ENCODE measurements at places on chromosomes 2 and 18. TPM values are rescaled to one million over a fixed set of nuclear protein-coding genes. Genes with fewer than 3 reads are reported as not detected.

The ALPP gene
- not detected for total RNA-seq

The NOSTRIN gene
- total RNA-seq = not detected

DNA sequence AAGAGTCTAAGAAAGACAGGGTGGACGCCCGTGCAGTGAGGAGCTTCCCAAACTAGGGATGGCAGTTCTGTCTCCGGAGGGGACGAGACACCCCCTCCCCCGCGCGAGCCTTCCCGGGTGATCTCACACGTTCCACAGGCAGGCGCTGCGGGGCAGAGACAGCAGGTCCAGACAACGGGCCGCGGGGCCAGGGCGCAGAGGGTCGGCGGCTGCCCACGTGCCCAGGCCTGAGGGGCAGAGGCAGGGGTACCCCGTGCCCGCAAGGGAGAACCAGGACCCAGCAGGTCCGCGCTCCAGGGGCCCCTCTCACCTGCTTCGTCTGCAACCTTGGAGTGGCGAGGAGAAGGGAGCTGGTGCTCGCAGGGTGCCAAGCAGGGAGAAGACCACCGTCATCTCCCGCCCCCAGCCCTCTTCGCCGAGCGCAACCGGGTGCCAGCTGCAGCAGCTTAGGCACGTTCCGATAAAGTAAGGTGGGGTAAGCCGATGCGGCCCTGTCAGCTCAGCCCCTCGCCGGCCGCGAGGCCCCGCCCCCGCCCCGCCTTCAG, at the start of gene GPR155:
GPR155 (minus strand) TSS at position 467 of the 545 bp plus-strand sequence. CDS start 5,073 bp downstream, outside the sequence.
- peak within 1 kb of the TSS; percentile 85 for H3K27ac ChIP-seq
- no peaks in the 10 kb centered on the region for H3K27me3 ChIP-seq
- H3K4me3 ChIP-seq = peak within 1 kb of the TSS; percentile 86
- peak; percentile 46 for DNase-seq
- H3K36me3 ChIP-seq = no peaks in the 10 kb centered on the region

The MYO5B gene
- total RNA-seq = under 0.01 TPM

DNA sequence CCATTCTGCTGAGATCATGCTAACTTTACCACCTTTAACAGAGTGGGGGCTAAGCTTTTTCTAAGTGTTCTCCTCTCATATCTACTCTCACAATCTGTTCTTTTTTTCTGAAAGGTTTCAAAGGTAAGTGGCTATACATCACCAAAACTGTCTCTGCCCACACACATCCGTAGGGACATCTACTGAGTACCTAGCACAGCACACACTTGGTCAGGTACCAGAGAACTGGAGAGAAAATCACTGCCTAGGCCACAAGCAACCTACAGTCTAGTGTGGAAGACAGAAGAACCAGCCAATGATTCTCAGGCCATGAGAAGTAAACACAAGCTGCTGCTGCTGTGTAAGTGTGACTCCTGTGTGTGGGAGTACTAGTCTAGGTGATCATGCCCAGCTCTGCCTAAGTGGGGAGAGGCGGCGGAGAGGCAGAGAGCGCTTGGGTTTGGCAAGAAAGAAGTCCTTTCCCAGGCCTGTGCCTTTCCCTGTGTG, 176.1 kb upstream of the ZFP36L2 start:
- no peak for DNase-seq
- peaks cover 7% of the 10 kb centered on the region for H3K4me1 ChIP-seq
- H3K4me3 ChIP-seq = no peak overlapping the region
- H3K36me3 ChIP-seq = no peaks in the 10 kb centered on the region
- H3K27me3 ChIP-seq = no peaks in the 10 kb centered on the region
- H3K27ac ChIP-seq = no peak overlapping the region

- no peaks in the 10 kb centered on the region for H3K36me3 ChIP-seq
- no peak overlapping the region for H3K27ac ChIP-seq
- H3K4me1 ChIP-seq = no peaks in the 10 kb centered on the region
- DNase-seq = no peak
- no peak overlapping the region for H3K4me3 ChIP-seq
Observed at GRCh38 chr18:7367336-7367735, 136.4 kb downstream of the LRRC30 start.

GRCh38 chr2:2568411-2568810, 237.3 kb upstream of the MYT1L start:
- no peak overlapping the region for H3K27ac ChIP-seq
- DNase-seq = no peak
- H3K4me3 ChIP-seq = no peak overlapping the region
- no peaks in the 10 kb centered on the region for H3K36me3 ChIP-seq
- H3K4me1 ChIP-seq = no peaks in the 10 kb centered on the region

The VWA3B gene
- total RNA-seq = 0.26 TPM

DNA sequence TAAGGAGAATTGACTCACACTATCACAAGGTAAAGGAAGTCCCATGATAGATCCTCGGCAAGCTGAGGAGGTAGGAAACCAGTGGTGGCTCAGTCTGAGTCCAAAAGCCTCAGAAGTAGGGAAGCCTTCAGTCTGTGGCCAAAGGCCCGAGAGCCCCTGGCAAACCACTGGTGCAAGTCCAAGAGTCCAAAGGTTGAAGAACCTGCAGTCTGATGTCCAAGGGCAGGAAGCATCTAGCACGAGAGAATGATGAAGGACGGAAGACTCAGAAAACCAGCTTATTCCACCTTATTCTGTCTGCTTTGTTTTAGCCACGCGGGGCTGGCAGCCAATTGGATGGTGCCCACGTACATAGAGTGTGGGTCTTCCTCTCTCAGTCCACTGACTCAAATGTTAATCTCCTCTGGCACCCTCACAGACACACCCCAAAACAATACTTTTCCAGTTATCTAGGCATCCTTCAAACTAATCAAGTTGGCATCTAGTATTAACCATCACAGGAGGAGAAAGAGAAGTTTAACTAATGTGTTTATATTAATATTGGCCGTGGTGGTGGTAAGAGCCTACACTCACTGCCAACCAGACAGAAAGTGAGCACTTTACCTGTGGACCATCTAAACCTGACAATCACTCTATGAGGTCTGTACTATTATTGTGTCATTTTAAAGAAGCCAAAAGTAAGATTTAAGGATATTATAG, 8.1 kb upstream of the TRIB2 start:
- DNase-seq = no peak
- H3K36me3 ChIP-seq = no peaks in the 10 kb centered on the region
- H3K27ac ChIP-seq = no peak overlapping the region
- H3K4me1 ChIP-seq = no peaks in the 10 kb centered on the region
- H3K4me3 ChIP-seq = no peak overlapping the region

DNA sequence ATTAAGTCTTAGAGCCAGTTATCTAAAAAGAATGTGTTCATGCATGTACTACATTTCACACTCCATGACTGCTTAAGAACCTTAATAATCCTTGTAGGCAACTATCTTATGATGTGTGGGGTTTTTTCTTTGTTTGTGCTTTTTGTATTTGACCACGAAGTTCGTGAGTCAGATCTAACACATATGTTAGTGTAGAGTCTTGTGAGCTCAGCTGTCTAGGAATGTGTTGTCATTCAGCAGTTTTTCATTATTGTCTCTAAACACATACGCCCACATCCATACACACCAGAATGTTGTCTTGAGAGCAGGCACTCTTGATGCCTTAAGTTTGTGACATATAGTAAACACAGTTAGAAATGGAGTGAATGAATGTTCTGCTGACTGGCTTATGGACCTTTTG, 38.4 kb downstream of the CAB39 start:
- H3K27ac ChIP-seq = no peak overlapping the region
- H3K4me1 ChIP-seq = no peaks in the 10 kb centered on the region
- no peak overlapping the region for H3K4me3 ChIP-seq
- H3K36me3 ChIP-seq = peaks cover 1% of the 10 kb centered on the region

DNA sequence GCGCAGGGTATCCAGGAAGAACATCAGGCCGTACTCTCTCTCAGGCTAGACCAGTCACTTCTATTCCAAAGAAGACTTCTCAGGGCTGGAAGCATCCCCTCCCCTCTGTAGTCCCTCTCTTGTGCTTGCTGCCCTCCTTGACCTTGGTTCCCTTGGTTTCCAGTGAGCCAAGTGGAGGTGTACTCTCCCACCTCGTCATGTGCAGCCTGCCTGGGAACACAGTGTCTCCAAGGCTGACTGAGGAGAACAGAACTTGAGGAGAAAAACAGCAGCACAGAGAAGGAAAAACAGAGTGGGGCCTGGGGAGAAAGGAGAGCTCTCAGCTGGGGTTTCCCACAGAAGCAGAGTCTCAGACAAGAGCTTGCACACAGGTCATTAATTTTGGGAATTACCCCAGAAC, 52.7 kb downstream of the HAUS1 start:
- H3K27ac ChIP-seq = no peak overlapping the region
- DNase-seq = no peak
- H3K27me3 ChIP-seq = no peaks in the 10 kb centered on the region

DNA sequence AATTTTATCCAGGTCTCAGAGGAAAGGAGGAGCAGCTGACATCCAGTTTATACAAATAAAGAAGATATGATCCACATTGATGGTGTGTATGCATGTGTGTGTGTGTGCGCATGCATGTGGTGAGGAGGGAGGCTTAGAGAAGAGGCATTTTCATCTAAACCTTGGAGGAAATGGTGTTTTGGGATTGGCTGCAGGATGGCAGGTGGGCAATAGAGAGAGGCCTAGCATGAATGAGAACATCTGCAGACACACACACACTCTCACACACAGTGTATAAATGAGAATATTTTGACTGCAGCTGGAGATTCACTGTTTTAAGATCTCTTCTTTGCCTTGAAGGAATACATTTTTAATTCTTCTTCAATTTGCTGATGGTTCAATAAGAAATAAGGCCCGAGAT, 61.7 kb upstream of the TMEM17 start:
- no peaks in the 10 kb centered on the region for H3K27me3 ChIP-seq
- no peak overlapping the region for H3K4me3 ChIP-seq
- H3K4me1 ChIP-seq = peaks cover 5% of the 10 kb centered on the region
- no peak overlapping the region for H3K27ac ChIP-seq

- no peak for DNase-seq
- no peaks in the 10 kb centered on the region for H3K36me3 ChIP-seq
- no peak overlapping the region for H3K4me3 ChIP-seq
Observed at GRCh38 chr2:233351423-233351822, 2.9 kb upstream of the DGKD start.

DNA sequence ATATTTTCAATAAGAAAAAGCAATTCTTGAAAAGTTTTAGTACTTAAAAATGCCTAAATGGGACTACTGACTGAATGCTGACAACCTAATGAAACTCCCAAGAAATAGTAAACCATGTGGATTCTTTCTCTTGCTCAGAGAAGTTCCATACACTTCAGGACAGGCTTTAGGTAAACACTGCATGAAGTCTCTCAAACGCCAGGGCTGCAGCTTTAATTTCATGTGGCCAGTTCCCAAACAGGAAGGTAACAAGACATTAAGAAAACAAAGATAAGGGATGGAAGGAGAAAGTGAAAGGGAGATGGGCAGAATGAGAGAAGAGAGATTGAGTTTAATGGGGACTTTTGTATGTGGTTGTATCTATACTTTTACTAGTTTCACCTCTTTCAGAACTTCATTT, 734.7 kb upstream of the PKDCC start:
- H3K27me3 ChIP-seq = no peaks in the 10 kb centered on the region
- H3K36me3 ChIP-seq = no peaks in the 10 kb centered on the region
- no peak for DNase-seq
- H3K27ac ChIP-seq = no peak overlapping the region

GRCh38 chr2:240868286-240869108, at the start of gene AGXT:
Gene AGXT, plus strand, starts transcription at chr2:240868824. Its CDS starts 42 bp downstream, at chr2:240868866.
- peak; percentile 15 for DNase-seq
- H3K4me1 ChIP-seq = no peaks in the 10 kb centered on the region
- H3K36me3 ChIP-seq = no peaks in the 10 kb centered on the region
- peaks cover 14% of the 10 kb centered on the region for H3K27me3 ChIP-seq
- H3K4me3 ChIP-seq = no peak within 1 kb of the TSS

The C2orf74 gene
- total RNA-seq = 21.5 TPM

The RAB17 gene
- total RNA-seq = 0.26 TPM

GRCh38 chr2:235864733-235865515, 303.3 kb downstream of the GBX2 start:
- no peaks in the 10 kb centered on the region for H3K4me1 ChIP-seq
- no peak overlapping the region for H3K4me3 ChIP-seq
- H3K27ac ChIP-seq = no peak overlapping the region
- no peaks in the 10 kb centered on the region for H3K27me3 ChIP-seq
- H3K36me3 ChIP-seq = no peaks in the 10 kb centered on the region

The CCDC85A gene
- not detected for total RNA-seq

The KLHL29 gene
- 4.9 TPM for total RNA-seq

DNA sequence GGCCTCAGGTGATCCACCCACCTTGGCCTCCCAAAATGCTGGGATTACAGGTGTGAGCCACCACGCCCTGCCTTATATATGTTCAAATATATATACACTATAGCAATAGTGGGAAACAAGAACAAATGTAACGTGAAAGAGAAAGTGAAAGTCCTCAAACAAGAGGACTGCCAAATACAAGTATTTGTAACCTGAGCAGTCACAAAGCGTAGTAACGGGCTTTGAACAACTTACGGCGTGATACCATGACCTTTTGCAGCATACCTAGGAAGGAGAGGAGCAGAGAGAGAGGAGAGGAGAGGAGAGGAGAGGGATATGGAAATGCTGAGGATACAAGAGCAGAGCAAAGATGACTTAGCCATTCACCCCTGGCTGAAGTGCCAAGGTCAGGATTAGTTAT, 113.8 kb upstream of the RGPD4 start:
- H3K4me1 ChIP-seq = no peaks in the 10 kb centered on the region
- H3K36me3 ChIP-seq = no peaks in the 10 kb centered on the region
- DNase-seq = no peak
- H3K27me3 ChIP-seq = no peaks in the 10 kb centered on the region
- no peak overlapping the region for H3K27ac ChIP-seq

GRCh38 chr18:8391068-8391467, 218.2 kb upstream of the RAB12 start:
- no peaks in the 10 kb centered on the region for H3K27me3 ChIP-seq
- no peak overlapping the region for H3K4me3 ChIP-seq
- no peaks in the 10 kb centered on the region for H3K36me3 ChIP-seq
- peak; percentile 70 for DNase-seq
- no peak overlapping the region for H3K27ac ChIP-seq

The GCC2 gene
- total RNA-seq = 23.6 TPM

DNA sequence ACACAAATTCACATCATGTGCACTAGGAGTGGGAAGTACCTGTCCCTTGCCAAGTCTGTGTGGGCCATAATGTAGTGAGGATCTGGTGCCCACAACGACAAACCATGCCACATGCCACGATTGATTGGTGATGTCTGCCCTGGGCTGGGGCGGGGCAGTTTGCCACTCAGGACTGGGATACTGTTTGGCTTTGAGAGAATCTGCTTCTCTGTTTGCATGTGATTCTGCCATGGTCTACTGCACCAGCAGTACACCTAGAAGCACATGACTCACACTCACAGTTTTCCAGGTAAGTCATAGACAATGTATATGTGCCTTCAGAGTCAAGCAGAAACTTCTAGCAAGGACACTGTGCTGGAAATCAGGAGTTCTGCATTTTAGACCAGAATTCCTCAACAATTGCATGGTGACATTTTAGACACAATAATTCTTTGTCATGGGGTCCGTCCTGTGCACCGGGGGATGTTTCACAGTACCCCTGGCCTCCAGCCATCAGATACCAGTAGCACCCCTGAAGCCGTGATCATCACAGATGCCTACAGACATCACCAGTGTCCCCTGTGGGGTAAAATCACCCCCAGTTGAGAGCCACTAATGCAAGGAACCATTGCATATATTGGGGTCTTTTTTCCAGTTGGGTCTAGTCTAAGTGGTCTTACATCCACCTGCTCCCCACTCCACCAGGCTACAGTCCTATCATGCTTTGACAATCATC, 278.3 kb downstream of the EIPR1 start:
- H3K27me3 ChIP-seq = no peaks in the 10 kb centered on the region
- no peak for DNase-seq
- H3K27ac ChIP-seq = no peak overlapping the region
- no peak overlapping the region for H3K4me3 ChIP-seq
- H3K36me3 ChIP-seq = no peaks in the 10 kb centered on the region
- no peaks in the 10 kb centered on the region for H3K4me1 ChIP-seq

All from fibroblast of lung (primary cell).